ENCODE measurements at places on chromosomes 6 and 20.

DNA sequence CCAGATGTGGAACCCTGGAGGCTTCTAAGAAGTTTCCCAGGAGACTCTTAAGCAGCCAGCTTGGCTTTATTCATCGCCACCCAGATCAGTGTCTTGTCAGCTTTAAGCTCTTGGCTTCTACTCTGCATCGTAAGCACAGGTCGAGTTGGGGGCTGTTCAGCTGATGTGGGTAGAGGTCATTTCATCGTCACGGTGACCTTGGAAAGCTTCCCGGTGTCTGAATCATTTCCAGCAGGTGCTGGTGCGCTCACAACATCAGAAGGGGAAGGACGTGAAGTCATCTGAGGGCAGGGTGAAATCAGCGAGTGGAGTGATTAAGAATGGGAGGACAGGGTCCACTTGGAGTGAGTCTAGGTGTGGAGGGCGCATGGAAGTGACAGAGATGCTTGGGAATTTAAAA is 112.6 kb downstream of the SASH1 start:
- no peak for DNase-seq

DNA sequence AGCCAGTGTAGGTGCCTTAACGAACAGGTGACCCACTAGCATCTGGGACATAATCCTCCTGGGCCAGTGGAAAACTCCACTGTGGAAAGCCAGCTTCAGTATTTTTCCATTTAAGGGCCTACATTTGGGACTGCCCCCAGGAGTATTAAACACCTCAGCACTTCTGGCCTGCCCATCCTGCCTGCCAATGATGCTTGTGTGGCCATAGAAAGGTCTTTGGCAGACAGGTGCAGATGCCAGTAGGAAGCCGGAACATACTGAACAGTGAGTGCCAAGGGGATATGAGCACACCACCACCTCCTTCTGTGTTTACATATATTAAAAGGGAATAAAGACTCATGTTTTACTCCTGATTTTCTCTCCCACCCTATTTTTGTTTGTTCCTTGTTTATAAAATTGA is 19.9 kb downstream of the MCM8 start:
- DNase-seq = no peak

DNA sequence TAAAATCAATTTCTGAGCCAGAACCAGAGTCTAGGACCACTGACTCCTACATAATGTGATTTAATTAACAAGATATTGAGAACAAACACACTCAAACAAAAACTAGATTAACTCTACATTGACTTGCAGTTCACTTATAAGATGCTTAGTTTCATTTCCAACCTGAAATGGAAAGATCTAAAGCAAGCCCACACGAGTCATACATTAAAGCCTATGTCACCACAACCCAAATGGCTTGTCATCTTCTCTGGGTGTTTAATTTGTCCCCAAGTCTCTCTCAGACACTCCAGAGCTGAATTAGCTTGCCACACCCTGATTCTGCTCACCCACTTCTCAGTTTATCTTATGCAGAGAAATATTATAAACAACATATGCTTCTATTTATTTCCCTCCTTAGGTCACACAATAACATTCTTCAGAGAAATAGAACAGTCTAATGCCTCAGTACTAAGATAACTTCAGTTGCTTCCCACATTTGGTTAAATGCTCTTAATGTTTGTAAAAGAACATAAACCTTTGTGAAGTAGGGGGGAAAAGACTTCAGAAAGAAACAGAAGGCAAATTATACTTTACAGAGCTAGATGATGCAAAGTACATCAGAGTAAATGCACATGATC is 8.8 kb upstream of the FBXO30 start:
- DNase-seq = no peak

DNA sequence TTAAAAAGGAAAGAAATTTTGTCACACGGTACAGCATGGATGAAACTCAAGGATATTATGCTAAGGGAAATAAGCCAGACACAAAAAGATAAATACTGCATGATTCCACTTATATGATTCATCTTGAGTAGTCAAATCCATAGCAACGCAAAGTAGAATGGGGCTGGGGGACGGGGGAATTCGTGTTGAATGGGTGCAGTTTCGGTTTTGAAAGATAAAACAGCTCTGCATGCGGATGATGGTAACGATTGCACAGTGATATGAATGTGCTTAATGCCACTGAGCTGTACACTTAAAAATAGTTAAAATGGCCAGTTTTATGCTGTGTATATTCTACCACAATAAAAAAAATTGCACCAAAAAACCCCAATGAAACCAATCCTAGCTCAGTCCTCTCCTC is 52.9 kb upstream of the SIRPA start:
- no peak for DNase-seq

DNA sequence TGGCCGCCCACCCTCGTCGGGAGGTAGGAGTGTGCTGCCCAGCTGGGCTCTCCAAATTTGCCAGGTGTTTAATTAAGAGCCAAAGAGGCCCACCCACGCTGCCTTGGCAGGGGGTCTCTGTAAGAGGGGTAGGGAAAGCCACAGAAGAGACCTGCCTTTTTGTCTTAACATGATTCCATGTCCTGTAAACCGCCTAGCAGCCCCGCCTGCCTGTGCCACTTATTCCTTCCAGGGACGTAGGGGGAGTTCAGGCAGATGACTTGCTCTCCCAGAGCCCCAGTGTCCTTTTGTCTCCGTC is 2.1 kb downstream of the FAM210B start:
- no peak for DNase-seq

DNA sequence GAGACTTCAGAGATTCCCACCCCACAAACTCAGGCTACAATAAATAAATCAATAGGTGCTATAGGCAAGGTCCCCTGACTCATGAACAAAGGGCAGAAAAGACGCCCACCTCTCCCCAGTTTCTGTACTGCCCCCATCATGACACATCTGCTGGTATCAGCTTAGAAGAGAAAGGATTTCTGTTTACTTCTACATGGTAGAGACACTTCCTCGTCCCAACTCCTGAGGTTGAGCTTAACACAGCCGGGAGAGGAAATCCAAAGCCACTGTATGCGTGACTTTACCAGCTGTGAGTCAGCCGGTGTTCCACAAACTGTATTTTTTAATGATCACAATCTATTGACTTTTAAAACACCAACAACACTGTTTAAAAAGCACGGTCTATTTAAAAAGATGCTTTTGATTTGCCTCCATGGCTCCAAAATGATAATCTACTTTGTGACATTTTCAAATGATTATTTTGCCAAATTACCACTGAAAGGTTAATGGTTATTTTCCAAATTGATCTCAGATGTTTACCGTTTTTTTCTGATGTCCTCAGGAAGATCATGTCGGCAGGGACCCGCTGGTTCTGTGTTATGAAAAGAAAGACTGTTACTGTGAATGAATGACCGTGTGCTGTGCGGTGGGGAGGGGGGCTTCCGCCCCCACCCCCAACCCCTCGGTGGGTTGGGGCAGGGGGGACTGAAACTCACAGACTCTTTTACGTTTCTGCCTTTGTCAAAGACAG is 72.5 kb downstream of the ATP9A start:
- no peak for DNase-seq

DNA sequence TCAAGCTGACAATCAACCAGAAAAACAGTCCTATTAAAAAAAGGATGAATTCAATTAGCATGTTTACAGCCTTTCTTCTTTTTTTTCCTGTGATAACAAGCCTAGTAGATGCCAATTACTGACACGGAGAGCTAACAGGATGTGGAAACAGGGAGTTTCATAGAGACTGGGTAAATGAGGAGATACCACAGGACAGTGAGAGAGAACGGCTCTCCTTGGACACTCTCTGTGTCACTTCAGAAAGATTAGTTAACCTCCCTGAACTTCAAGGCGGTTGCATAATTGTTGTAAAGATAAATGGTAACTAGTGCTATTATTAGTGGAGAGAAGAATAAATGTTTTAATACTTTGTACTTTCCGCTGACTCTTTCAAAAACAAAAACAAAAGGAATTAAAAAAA is 14.8 kb downstream of the SLC17A5 start:
- DNase-seq = no peak

DNA sequence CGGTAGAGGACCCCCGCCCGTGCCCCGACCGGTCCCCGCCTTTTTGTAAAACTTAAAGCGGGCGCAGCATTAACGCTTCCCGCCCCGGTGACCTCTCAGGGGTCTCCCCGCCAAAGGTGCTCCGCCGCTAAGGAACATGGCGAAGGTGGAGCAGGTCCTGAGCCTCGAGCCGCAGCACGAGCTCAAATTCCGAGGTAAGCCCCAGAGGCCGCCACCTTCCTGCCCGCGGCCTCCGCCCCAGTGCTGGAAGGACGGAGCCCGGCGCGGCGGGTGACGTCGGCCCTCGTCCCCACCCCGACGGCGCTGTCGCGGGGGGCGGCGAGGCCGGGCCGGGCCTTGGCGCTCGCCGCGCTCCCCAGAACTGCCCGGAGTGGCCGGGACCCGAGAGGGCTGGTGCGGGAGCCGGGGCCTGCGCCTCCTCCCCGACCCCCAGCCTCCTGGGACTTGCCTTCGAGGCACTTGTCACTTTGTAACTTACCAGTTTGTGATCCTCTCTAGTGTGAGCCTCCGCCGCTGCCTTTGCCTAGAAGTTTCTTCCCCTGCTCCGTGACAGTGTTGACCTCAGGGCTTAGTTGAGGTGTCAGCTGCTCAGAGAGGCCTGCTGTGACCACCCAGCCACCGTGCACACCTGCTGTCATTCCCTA is 417 bp downstream of the VAPB start:
- DNase-seq = no peak

GRCh38 chr20:46624946-46625345 is 26.3 kb downstream of the SLC13A3 start:
- no peak for DNase-seq

GRCh38 chr20:29325304-29325640 is 1932.2 kb upstream of the DEFB115 start:
- DNase-seq = no peak

DNA sequence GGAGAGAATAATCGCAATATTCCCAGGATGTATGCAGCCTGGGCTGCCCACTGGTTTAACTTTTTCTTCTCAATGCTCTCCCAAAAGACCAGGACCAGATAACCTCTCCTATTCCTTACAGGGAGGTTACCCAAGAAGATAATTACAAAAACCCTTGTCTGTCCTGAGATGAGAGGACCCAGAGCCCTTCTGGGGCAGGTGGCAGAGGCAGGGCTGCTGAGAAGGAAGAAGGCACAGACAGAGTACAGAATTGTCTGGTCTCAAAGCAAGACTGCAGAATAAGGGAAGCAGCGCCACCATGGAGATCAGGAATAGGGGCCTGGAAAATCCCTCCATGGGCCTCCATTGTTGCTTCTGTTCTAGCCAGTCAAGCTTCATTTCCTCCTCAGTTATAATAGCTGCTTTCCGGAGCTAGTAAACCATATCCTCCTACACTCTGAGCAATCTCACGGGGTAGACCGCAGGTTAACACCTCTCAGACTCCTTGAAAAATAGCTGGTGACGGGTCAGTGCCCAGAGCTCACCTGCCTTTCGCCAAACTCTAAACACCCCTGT is 463 bp upstream of the HLA-DMB start:
- DNase-seq = no peak

DNA sequence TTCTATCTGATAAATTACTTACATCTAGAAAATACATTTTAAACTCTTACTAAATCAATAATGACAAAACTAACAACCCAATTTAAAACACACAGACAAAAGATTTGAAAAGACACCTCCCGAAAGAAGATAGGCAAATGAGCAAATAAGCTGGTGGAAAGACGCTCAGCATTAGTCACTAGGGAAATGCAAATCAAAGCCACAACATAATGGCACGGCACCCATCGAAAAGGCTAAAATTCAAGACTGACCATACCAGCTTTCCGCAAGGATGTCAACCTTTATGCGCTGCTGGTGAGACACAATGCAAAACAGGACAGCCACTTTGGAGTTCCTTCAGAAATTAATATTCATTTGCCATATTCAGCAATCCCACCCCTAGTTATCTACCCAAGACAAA is 25.9 kb downstream of the TAF4 start:
- DNase-seq = no peak

GRCh38 chr6:31308845-31309175 is 36.9 kb upstream of the HLA-C start:
- no peak for DNase-seq

DNA sequence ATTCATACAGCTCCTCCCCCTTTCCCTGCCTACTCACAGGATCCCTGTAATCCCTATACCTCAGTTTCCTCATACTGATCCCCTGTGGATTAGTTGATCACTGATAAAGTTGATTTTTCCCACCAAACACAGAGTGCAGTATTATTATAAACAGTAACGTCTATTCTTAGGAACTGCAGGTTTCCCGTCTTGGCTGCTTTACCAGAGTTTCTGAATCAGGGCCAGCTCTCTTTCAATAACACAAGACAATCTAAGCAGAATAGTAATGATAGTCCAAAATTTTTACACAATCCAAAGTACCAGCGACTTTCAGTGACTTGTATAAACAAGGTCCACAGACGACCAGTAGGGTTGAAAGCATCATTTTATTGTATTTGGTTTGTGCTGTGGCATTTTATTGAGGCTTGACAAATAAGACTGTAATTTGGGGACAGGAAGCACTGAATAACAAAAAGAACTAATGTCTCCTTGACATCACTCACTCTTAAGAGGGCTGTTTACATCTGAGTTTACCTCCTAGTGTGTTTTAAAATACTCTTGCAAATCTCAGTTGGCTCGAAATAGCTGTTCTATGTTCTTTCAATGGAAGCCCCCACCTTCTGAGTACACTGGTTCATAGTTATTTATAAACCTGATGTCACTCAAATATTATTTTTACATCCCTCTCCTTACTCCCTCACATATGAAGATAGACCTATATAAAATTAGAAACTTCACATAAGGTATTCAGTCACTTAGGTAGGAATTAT is 6.1 kb upstream of the JARID2 start:
- no peak for DNase-seq

GRCh38 chr6:5180636-5181035 is 80.1 kb downstream of the LYRM4 start:
- no peak for DNase-seq

- no peak for DNase-seq
Observed at GRCh38 chr6:5786969-5787720, 219.6 kb downstream of the NRN1 start.

DNA sequence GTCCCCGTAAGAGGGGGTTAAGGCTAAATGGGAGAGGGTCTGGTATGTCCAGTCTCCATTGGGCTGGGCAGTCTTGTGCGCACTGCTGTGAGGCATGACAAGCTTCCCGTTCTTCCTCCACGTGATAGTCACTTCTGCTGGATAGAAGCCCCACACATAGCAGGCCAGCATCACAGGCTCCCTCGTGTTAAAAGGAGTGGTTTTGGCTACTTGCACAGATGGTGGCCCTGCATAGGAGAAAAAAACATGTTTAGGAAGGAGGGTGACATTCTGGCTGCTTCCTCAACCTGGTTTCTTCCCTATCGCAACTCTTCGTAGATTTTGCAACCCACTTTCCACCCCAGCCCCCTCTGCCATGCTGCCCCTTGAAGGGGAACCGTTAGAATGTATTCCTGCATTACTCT is 3.6 kb downstream of the HLA-DMB start:
- DNase-seq = no peak

DNA sequence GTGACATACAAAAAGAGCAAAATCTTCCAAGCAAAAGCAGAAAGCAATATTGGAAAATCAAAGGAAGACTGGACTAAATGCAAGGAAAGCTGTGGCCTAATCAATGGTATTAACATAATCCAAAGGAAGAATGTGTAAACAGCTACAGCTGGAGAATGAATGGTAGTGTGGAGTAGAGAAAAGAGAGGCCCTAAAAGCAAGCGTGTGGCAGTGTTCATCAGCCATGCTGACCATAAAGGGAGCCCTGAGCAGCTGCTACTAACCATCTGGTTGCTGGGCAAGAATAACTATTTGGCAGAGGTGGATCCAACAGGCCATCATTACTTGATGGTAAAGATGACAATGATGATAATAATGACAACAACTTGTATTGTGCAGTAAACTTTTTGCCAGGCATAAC is 148.5 kb upstream of the BEND6 start:
- no peak for DNase-seq

GRCh38 chr20:25054096-25054820 is 3.7 kb downstream of the ACSS1 start:
- DNase-seq = no peak

Measured in stimulated activated CD4-positive, alpha-beta T cell treated with anti-CD3 and anti-CD28 coated beads, Interleukin-1b, Interleukin-23, amount 100 ng/mL, for 4 hours (primary cell).